ENCODE measurements at places on chromosomes 2 and 18.

- no peak for DNase-seq
Observed at GRCh38 chr2:238418999-238419546, 7.7 kb upstream of the ASB1 start.

GRCh38 chr2:238499731-238500580 is 73.2 kb downstream of the ASB1 start:
- DNase-seq: no peak

DNA sequence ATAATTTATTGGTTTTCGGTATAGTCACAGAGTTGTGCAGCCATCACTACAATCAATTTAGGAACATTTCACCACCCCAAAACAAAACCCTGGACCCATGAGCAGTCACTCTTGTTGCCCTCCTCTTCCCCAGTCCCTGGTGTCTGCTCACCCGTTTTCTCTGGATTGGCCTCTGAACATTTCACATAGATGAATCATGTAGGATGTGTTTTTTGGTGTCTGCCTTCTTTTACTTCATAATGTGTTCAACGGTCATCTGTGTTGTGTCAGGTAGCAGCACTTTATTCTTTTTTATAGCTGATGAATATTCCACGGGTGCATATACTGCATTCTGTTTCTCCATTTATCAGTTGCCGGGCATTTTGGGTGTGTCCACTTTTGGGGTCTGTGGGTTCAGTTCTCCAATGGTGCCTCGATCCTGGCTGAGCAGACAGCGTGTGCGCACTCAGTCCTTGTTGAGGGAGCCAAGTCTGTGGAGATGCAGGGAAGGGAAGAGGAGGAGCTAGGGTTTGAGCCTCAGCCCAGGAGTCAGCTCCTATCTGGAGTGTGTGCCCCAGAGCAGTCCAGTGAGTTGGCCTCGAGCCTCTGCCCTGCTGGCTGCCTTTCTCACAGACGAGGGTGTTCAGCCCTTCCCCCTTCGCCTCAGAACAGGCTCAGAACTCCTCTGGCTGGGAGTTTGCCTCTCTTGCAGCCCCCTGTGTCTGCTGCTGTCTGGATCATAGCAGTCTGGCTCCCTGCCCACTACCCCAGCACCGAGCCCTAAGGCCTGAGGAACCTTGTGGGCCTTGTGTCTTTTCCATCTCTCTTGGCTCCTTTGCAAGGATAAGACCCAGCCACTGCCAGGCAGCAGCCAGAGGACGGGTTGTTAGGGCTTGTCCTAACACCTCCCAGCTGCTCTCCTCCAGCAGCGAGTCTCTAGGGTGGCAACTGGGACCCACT is 18.0 kb downstream of the C2orf74 start:
- DNase-seq: no peak

- no peak for DNase-seq
Observed at GRCh38 chr2:66438891-66439811, 4.2 kb downstream of the MEIS1 start.

DNA sequence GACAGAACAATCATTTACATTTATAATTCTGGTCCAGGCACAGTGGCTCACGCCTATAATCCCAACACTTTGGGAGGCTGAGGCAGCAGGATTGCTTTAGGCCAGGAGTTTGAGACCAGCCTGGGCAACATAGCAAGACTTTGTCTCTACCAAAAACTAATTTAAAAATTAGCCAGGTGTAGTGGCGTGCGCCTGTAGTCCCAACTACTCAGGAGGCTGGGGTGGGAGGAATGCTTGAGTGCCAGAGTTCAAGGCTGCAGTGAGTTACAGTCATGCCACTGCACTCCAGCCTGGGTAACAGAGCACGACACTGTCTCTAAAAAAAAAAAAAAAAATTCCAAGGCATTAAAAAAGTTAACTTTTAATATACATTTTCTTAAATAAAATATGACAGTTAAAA is 88.1 kb downstream of the PLEKHM3 start:
- no peak for DNase-seq

DNA sequence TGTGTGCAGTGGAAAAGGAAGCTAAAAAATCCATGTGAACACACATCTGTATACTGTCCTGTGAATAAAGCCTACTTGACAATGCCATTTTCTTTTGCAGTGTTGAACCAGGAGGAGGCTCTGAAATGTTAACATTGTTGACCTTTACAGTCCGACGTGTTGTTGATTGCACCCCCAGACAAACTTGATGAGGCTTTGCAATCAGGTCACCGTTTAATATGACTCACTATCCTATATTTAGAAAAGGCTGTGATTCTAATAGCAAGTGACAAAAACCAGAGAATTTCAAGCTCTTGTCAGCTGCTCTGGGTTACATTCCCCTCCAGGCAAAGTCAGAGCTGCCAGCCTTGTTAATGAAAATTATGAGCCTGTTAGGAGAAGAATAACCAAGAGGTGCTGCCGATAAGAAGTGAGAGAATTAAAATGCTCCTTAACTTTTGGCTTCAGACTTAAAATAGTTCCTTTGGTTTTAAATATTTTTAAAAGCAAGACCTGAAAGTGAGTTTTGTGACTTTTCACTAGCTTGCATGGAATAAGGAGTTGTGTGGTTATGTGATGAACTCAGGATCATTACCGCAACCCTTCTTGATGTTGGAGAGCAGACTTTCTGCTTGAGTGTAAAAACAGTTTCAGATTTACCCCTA is 162.1 kb downstream of the QPCT start:
- DNase-seq: peak; percentile 27

GRCh38 chr18:35413163-35413511 is 36.0 kb upstream of the ZNF396 start:
- DNase-seq: no peak

- DNase-seq: no peak
Observed at GRCh38 chr2:8306530-8307351, 375.1 kb upstream of the ID2 start.
